A673 (cell line): ENCODE measurements at places on chromosomes 12 and 14. TPM values are rescaled to one million over a fixed set of nuclear protein-coding genes. Genes with fewer than 3 reads are reported as not detected.

The EEF1AKMT3 gene
- total RNA-seq, result 5.3 and 7.4 TPM in 2 replicates

The MYF6 gene
- not detected in 2 replicates for total RNA-seq

The BTBD6 gene
- 39.5 and 39.9 TPM in 2 replicates for total RNA-seq

The EFS gene
- total RNA-seq, result 55.9 and 60.9 TPM in 2 replicates

The TAS2R46 gene
- total RNA-seq, result 2.2 and 3.1 TPM in 2 replicates

The FAM90A1 gene
- not detected in 2 replicates for total RNA-seq

The PMCH gene
- total RNA-seq, result not detected in 2 replicates

The TAS2R7 gene
- not detected in 2 replicates for total RNA-seq

The ITPK1 gene
- total RNA-seq, result 38.5 and 47.0 TPM in 2 replicates

The SNX6 gene
- 64.2 and 67.5 TPM in 2 replicates for total RNA-seq

The PRKD1 gene
- total RNA-seq, result 41.5 and 45.7 TPM in 2 replicates

The OSGEP gene
- 59.2 and 67.8 TPM in 2 replicates for total RNA-seq

The P2RX7 gene
- total RNA-seq, result 0.17 and 0.42 TPM in 2 replicates

The RAB2B gene
- 31.9 and 37.1 TPM in 2 replicates for total RNA-seq

The OTX2 gene
- 129 and 147 TPM in 2 replicates for total RNA-seq

The PARPBP gene
- 37.8 and 43.0 TPM in 2 replicates for total RNA-seq

The PIANP gene
- total RNA-seq, result 0.80 and 1.7 TPM in 2 replicates

The SLCO1B1 gene
- total RNA-seq, result not detected in 2 replicates

The TMEM117 gene
- total RNA-seq, result 5.9 and 8.5 TPM in 2 replicates

The MYH6 gene
- not detected in 2 replicates for total RNA-seq

The ATP23 gene
- total RNA-seq, result 7.7 and 13.6 TPM in 2 replicates

DNA sequence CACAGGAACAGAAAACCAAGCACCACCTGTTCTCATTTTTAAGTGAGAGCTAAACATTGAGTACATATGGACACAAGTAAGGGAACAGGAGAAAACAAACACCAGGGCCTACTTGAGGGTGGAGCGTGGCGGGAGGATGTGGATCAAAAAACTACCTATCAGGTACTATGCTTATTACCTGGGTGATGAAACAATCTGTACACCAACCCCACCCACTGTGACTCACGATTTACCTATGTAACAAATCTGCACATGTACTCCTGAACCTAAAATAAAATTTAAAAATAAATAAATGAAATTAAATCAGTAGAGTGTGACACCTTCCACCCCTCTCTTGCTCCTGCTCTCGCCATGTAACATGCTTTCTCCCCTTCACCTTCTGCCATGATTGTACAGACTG, 615.5 kb downstream of the RPL10L start:
- DNase-seq, result no peak

DNA sequence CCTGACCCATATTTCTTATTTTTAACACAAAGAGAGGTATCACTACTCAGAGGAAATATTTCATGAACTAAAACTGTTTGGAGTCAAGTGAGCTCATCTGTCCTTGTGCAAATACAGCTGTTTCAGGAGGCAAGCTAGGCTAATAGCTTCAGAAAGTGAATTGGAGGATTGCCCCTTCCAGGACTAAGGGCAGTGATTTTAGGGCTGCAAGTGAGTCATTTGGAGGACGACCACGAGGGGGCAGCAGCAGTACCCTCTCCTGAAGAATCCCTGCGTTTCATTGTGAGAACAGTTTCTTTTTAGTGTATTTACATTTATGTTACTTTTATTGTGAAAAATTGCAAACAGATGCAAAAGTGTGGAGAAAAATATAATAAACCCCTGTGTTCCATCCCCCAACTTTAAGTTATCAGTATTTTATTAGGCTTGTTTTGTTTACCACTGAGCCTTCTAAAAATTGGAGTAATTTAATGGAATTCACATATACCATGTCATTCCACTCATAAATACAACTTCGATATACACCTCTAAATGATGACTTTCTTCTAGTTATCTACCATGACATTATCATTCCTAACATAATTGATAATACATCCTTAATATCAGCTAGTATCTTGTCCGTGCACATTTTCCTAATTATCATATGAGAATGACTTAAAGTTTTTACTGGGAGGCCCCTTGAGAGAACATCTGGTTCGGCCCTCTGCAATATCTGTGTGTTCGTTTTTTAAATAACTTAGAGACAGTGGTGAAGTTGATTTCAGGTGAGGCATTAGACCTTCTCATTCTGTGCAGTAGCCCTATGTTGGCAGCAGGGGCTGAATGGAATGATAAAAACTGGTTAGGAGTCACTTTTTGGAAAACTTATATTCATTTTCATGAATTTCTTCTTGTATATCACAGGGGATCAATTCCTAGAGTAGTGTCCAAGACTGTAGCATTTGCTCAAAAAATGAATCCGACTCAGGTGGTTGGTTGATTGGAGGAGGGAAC, 13.7 kb downstream of the FOXJ2 start:
- peak; percentile 80 for DNase-seq

DNA sequence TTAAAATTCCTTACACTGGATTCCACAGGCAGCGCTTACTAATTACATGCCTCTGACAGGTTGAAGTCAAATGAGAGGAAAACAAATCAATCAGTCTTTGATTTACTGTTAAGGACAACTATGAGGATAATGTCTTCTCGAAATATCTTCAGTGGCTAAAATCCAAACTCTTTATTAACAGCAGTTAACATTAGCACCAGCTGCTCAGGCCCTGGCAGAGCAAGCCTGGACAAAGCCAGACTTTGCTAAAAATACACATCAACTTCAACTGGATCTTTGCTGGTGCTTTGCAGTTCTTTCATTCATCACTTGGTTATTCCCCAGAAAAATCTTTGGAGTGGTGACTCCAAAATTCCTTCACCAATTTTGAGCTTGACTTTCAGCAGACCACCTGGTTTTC, 98.7 kb downstream of the HECTD4 start:
- DNase-seq, result no peak

- DNase-seq, result peak; percentile 24
Measured at GRCh38 chr14:99191395-99192027, 80.5 kb downstream of the BCL11B start.

DNA sequence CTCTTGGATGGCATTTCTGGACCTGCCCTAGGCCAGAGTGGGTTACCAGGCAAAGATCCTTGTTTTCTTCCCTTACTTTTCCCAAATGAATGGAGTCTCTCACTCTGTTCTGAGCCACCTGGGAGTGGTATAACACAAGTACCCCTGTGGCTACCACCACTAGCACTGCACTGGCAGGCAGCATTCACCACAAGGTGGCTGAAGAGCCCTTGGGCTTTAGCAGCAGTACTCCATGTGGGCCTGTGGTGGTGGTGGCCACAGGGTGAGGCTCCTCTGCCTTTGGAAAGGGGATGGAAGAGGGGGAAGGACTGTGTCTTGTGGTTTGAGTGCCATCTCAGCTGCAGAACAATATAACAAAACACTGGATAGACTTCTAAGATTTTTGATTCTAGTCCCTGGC, 38.1 kb upstream of the LMNTD1 start:
- DNase-seq, result no peak

DNA sequence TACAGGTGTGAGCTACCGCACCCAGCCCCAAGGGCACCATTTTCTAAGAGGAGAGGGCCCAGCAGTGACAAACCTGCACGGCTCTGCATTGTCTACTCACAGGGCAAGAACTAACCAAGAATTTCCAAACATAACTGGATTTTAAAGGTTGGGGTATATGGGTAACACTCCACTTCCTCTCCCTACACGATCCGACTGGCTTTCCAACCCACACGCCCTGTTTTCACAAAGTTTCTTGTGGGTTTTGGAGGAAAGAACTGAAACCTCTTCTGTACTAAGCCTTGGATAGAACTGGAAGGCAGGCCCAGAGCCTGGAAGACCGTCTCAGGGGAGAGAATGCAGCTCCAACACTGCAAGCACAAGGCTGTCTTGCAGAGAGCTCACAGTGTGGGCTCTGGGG, 24.9 kb downstream of the SNRNP35 start:
- DNase-seq, result no peak

GRCh38 chr12:1533602-1534304, 60.6 kb downstream of the FBXL14 start:
- peak; percentile 41 for DNase-seq

DNA sequence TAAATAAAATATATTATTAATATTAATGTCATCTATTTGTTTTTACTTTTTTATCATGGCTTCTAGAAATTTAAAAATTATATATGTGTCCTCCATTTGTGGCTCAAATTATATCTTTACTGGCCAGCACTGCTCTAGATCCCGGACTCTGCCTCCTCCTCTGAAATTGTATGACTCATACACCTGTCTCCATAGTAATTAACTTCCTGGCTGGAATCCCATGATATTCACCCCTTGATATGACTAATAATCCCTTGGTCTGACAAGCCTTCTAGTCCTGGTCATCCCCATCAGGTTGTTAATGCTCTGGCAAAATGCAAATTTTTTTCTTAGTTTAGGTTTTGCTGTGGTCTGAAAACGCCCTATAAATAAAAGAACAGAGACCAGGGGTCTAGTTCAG, 116.2 kb downstream of the BMP4 start:
- DNase-seq, result no peak

DNA sequence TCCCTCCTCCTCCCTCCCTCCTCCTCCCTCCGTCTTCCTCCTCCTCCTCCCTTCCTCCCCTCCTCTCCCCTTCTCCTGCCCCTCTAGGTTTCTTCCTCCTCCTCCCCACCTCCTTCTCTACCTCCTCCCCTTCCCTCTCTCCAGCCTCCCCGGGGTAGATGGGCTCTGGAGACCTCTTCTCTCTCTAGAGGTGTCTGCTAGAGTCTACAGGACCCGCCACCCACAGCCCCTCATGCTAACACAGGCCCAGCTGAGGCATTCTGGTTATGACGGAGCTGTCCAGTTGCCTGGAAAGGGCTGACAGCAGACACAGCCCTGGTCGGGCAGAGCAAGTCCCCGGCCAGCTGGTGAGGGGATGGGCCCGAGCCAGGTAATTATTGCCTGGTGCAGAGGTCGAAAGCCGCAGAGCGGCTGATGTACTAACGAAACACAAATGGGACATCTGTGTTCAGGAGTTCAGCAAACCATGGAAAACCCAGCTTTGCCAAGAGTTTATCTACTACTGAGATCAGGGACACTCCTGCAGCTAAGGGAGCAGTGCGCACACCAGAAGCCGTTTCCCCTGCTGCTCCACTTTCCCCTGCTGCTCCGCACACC, 96.2 kb downstream of the PAPOLA start:
- no peak for DNase-seq

GRCh38 chr14:51822499-51822898, 37.9 kb upstream of the GNG2 start:
- no peak for DNase-seq

DNA sequence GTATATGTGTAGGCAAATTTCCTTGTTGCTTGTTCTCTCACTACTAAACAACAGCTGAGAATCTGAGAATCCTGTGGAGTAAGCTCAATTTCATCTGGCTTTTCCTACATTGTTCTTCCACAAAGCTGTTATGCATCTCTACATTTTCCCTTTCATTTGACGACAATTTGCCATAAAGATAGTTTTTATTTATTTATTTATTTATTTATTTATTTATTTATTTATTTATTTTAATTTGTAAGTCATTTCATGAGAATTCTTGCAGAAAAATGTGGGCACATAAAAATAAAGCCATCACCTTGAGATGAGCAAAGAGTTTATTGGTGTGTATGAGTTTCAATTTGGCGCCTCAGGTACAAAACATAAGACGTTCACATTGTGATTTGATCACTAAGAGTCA, 545.9 kb upstream of the SEL1L start:
- no peak for DNase-seq

DNA sequence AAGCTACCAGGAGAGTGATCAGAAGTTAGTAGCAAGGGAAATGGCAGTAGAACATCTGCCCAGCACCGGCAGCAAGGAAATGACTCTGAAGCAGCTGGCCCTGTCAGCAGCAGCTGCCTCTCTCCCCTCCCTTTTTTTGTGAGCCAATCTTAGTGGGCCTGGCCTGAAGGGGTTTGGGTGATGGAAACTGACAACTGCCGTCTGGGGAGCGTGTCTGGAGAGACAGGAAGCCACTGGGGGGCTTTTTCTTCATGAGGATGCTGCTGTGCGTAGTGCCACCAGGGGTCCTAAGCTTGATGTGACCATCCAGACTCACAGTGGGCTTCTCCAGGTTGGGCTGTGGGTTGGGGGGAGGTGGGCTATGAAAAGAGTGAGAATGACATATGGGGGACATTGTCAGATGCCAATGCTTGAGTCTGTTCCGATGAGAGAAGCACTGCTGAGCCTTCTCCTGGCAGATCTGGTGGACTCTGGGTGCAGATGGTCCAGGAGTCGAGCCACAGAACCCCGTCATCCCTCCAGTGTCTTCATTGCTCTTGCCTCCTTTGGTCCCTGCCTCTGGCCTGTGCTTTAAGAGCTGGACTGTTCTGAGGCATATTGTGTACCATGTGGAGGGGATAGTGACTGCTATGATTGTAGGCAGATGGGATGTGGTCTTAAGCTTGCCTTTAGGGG, 87.6 kb upstream of the HIF1A start:
- peak; percentile 20 for DNase-seq

- DNase-seq, result peak; percentile 14
Measured at GRCh38 chr12:40058721-40059190, 47.1 kb downstream of the SLC2A13 start.

DNA sequence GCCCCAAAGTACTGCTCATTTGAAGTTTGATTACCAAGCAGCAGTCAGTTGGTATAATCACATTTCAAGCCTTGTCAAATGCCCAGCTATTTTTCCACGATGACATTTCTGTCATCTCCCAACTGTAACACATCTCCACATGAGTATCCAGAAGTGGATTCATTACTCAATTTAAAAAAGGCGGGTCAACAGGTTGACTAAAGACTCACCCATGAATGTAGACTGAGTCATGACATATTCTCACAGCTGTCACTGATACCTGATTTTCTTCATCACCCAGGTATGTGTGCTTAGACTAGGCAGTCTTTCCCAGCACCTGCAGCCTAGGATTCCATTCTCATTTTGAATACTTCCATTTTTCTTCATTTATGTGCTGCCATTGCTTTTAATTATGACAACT, 75.1 kb upstream of the DBX2 start:
- DNase-seq, result no peak

- no peak for DNase-seq
Measured at GRCh38 chr12:16330560-16330959, 16.9 kb upstream of the MGST1 start.

- DNase-seq, result no peak
Measured at GRCh38 chr12:109725321-109726105, 11.9 kb downstream of the FAM222A start.
